Stimulated activated CD4-positive, alpha-beta T cell treated with anti-CD3 and anti-CD28 coated beads, Interleukin-15, amount 100 ng/mL, for 1 hour (primary cell): ENCODE measurements at places on chromosomes 1 and 21.

- DNase-seq = no peak
These were observed 93.8 kb upstream of the COL6A1 start for GRCh38 chr21:45887788-45888187.

GRCh38 chr1:243740255-243740999 is 109.6 kb downstream of the AKT3 start:
- DNase-seq = no peak

- DNase-seq = no peak
These were observed 242.2 kb downstream of the RGS7 start for GRCh38 chr1:241114699-241115233.

DNA sequence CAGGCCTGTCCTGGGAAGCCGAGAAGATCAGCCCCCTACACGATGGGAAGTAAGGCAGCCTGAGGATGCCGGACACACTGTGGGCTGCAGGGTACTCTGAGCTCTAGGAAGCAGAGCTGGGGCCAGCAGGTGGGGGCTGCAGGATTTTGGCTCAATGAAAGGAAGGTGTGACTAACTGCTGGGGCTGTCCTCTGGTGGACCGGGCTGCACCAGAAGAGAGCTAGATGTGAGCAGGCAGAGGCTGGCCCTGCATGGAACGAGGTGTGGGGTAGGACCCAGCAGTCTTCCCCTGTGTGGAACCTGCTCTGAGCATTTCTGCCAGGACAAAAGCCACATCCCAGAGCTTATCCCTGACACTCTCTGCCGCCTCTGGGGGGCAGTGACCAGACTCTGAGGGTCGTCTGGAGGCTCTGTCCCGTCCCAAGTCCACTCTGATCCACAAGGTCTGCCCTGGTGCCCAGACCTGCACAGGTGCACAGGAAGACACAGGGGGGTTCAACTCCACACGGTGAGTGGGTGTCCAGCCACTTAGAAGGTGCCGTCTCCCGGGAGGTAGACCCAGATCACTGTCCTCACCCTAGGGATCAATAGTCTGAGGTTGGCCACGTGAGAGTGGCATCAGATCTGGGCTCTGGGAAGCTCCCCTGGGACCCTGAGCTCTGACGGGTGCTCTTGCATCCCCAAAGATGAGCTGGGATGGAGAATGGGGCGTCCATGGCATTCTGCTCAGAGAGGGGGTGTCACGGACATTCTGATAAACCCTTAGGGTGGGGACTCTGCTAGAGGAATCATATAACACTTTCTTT is 187.6 kb upstream of the VAMP3 start:
- DNase-seq = no peak

GRCh38 chr1:209783386-209783785 is 973 bp downstream of the C1orf74 start:
- DNase-seq = no peak

GRCh38 chr1:185916861-185917260 is 182.7 kb downstream of the HMCN1 start:
- DNase-seq = no peak

GRCh38 chr1:154325583-154326545 is 539 bp downstream of the ATP8B2 start:
- no peak for DNase-seq

DNA sequence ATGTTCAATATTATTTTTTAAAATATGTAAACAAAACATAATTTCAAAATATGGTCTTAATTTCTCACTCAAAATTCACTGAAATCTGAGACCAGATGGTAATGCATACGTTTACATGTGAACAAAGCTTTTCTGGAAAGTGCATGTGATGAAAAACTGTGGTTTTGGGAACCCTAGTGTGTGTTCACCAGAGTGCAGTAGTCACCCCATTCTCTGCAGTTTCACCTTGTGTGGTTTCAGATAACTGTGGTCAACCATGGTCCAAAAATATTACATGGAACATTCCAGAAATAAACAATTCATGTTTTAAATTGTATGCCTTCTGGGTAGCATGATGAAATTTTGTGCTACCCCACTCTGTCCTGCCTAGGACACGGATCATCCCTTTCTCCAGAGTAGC is 2021.9 kb downstream of the MRPL39 start:
- DNase-seq = no peak

GRCh38 chr1:147252540-147252939 is 10.1 kb downstream of the CHD1L start:
- DNase-seq = no peak

GRCh38 chr1:232524056-232524455 is 105.9 kb downstream of the SIPA1L2 start:
- DNase-seq = no peak

DNA sequence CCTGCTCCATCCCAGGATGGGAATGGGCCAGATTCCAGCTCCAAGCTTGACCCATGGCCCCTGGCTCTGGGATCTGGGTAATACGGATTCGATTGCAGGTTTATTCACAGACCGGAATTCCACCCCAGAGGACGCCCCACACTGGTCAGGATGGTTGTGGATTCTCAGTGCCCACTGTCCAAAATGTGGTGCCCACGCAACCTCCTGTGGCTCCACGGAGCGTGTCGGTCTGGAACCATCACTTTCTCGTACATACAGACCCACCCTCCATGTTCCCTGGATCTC is 31.6 kb downstream of the KRTAP10-1 start:
- no peak for DNase-seq
